ENCODE measurements at places on chromosomes 12 and 14.
A peak's percentile ranks its signal among the peaks of the same experiment; 100 is the strongest.

- no peak for ATAC-seq
Measured at GRCh38 chr12:94172973-94173372, 24.6 kb downstream of the PLXNC1 start.

GRCh38 chr14:30214014-30214413 is 286.4 kb upstream of the PRKD1 start:
- no peak for ATAC-seq

DNA sequence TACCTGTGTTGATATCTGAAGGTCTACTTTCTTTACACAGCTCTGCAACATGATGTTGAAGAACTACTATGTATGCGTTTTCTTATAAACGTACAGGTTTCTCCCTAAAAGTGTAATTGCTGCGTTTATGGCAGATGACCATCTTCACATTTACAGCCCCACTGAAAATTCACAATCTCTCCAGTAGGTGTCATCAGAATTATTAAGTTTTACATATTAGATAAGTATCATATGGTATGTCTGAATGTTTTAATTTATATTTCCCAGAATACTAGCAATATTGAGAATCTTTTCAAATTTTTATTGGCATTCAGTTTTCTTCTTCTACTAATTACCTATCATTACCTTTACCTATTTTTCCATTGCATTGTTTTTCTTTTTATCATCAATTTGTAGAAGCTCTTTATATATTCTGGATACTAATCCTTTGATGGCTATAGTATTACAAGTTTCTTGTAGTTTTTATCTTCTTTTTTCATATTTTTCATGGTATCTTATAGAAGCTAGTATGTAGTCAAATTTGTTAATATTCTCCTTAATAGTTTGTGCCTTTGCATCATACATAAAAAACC is 123.5 kb downstream of the CAPZA3 start:
- ATAC-seq = no peak

DNA sequence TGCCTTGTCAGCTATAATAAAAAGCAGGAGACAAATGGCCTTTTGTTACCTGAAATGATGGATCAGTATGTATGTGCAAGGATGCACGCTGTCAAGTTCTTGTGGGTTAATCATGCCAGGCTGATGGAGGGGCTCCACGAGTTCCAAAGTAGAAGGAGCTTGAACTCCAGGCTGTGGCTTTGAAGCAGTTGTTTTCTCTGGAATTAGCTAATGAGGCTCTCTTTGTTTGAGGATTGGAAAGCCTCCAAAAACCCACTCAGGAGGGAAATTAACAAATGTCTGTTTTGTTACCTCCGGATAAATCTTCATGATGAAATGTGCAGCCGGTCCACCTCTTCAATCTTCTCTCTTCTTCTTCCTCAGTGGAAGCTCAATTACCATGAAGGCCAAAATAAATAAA is 605.5 kb downstream of the DIO2 start:
- ATAC-seq = no peak

- no peak for ATAC-seq
Measured at GRCh38 chr12:120902846-120903411, 1.2 kb downstream of the SPPL3 start.

- ATAC-seq = no peak
Measured at GRCh38 chr12:18782827-18783226, 44.9 kb downstream of the CAPZA3 start.

DNA sequence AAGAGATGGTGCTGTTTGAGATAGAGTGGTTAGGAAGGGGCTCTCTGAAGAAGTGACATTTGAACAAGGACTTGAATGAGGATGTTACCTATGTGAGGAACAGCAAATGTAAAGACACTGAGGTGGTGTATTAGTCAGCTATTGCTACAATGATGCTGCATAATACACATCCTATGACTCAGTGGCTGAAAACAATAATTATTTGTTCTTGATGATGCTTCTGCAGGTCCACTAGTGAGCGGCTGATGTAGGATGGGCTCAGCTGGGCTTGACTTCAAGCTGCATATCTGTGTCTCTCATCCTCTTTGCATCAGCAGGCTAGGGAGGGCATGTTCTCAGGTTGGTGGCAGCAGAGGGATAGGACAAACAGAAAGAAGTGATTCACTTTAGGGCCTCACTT is 21.4 kb upstream of the CLMN start:
- no peak for ATAC-seq

DNA sequence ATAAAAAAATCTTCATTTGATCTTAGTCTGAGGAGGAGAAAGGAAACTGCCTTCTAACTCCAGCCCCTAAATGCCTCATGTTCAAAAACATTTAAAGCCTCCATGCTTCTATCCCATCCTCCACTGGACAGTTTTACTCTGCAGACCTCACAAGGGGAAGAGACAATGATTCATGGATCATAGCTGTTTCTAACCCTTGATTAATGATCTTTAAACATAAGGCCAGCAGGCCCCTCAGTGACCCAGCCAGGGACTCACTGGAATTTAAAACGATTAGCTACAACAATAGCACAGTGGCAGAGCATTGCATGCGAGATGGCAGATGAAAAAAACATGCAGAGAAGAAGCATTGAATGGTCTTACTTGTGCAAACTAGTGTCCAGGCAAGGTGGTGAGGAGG is 6.0 kb downstream of the DCTN2 start:
- ATAC-seq = no peak

DNA sequence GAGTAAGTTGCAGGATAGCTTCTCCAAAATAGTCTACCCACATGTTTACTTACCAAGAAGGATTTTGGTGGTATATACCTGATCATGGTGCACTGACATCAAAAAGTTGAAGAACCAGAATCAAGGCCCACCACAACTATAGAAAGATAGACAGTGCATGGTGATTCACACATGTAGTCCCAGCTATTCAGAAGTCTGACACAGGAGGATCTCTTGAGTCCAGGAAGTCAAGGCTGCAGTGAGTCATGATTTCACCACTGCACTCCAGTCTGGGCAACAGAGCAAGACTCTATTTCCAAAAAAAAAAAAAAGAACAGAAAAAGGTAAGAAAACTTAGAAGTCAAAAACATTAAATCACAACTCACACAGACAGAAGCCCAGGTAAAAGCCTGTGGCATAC is 422.2 kb upstream of the FOXG1 start:
- ATAC-seq = no peak

DNA sequence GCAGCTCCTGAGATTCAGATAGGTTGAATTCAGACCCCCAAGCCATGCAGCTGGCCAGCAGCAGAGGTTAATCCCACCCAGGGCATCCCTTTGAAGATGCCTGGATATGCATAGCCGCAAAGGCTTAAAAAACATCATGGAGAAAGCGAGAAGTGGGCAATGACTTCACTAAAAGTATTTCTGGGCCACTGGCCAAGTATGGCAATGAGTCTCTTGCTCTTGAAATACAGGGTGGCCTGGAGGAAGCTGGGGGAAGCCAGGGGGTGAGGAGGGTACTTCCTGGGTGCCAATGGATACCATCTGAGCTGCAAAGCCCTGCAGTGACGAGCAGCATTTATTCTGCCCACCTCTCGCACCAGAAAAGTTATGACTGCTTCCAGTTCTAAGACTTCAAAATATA is 539.3 kb upstream of the TBX3 start:
- ATAC-seq = no peak

DNA sequence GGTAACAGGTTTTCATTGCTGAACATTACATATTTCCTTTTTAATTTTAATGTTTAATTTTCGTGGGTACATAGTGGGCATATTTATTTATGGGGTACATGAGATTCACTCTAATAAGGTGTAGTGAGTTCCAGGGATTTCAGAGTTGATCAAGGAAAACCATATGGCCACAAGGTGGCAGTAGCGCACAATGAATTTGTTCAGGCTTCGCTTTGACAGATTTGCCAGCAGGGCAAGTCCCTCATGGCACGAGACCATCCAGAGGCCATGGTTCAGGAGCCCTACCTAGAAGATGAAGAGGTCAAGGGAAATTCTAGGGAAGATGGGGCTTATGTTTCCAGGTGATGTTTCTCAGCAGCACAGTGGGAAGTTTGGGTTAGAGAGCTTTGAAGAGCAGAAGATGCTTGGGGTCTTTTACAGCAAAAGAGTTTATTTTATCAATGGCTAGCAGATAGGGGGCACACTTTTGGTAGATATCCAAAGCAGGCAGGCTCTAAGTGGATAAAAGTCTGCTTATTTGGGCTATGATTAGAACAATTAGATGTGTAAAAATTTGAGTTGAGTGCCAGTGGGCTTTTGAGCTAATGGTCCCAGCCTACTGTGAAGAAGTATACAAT is 1004.4 kb downstream of the AACS start:
- ATAC-seq = no peak

DNA sequence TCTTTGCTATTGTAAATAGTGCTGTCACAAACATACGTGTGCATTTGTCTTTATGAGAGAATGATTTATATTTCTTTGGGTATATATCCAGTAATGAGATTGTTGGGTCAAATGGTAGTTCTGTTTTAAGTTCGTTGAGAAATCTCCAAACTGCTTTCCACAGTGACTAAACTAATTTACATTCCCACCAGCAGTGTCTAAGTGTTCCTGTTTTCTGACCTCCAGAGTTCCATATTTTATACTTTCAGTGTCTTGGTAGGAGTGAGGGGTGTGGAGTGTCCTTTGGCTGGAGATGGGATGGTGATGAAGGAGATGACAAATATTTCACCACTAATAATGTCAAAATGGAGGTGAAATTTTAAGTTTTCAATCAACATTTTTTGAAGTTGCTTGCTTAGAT is 86.4 kb downstream of the DACT1 start:
- no peak for ATAC-seq

GRCh38 chr14:76250302-76250701 is 98.6 kb downstream of the GPATCH2L start:
- no peak for ATAC-seq

DNA sequence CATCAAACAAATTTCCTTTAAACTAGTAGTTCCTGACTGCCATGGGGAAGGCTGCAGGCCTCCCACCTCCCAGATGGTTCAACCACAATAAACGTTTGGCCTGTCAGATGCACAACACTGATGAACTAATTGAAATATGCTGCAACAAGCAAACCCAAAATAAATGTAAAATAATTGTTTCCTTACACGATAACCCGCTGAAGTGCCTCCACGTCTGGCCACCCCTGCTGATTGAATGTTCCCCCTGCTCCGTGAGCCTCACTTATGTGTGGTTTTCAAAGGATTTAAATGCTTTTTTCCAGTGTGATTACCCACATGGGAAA is 8.4 kb downstream of the PITPNM2 start:
- ATAC-seq = no peak

- no peak for ATAC-seq
Measured at GRCh38 chr14:26870722-26871617, 273.1 kb upstream of the NOVA1 start.

- ATAC-seq = no peak
Measured at GRCh38 chr14:101511620-101512375, 49.5 kb upstream of the DIO3 start.

- no peak for ATAC-seq
Measured at GRCh38 chr14:72111911-72112310, 179.7 kb downstream of the RGS6 start.

DNA sequence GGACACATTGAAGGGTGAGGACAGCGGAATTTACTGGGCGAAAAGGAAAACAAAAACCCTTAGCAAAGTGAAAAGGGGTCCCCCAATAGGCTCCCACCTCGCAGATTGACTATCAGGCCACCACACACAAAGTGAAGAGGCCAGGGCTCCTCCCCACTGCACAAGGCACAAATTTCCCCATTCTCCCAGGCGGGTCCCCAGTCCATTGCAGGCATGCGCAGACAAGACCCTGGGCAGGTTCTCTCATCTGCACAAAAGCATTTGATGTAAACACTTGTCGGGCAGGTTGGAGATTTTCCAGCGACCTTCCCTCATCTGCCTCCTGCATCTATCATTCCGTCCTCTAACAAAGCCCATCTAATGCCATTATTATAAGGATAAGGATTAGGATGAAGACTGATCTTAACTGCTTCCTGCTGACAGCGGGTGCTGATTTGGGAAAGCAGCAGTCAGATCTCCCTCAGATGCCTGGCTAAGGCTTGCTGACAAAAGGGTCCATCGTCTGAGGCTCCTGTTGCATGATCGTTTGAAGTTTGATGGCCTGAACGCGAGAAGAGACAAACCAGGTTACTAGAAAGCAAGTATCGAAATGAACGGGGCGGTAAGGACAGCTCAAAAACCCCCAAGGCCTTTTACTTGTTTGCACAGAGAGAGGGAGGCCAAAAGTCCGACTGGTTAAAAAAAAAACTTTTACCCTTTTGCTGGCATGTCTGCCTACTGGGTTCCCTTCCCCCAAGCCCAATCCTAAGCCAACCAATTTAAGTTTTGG is 14.4 kb downstream of the ASCL4 start:
- no peak for ATAC-seq

GRCh38 chr14:68111097-68111852 is 291.7 kb downstream of the RAD51B start:
- ATAC-seq = no peak

DNA sequence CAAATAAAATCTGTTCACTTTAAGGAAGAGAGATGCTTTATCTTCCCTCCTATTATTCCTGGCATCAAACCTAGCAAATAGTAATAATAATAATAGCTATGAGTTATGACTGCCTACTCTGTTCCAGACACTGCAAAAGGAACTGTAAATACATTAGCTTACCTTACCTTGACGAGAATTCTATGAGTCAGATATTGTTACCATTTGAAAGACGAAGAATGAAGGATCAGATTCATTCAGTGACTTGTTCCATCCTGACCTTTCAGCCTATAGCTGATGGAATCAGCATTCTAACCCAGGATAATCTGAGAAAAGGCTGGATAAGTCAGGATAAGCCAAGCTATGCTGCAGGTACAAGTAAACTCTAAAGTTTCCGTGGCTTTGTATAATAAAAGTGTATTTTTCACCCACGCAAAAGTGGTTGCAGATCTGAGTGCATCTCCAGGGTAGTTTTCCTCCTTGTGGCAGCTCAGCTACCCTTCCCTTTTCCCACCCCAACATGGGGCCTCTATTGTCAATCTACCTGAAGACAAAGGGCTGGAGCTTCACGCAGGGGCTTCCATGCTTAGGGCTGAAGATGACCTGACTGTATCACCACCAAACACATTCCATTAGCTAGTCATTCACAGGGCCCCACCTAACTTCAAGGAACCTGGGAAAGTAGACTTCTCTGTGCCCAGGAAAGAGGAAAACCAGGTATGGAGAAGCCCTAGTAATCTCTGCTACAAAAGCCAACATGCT is 57.2 kb upstream of the CCND2 start:
- peak; percentile 73 for ATAC-seq

DNA sequence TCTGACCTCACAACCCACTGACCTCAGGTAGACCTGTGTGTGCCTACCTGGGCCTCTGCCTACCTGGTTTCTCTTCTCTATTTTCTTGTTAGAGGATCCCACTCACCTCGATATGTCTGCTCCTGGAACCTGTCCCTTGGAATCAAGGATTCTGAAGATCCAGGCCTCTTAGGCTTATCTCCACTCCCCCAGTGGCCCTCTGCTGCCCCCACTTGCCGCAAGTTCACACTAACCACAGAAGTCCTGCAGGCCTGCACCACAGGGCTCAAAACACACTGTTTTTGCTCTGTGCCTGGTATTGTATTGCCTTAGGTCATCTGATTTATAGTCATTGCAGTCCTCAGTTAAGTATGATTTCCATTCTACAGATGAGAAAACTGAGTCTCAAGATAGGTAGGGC is 15.3 kb upstream of the NRXN3 start:
- ATAC-seq = no peak

GRCh38 chr12:53623548-53624385 is 2.4 kb downstream of the ATF7 start:
- ATAC-seq = no peak

GRCh38 chr12:54025499-54026405 is 2.5 kb upstream of the HOXC6 start:
- no peak for ATAC-seq

Data from activated T-helper 17 cell treated with anti-CD3 and anti-CD28 coated beads, Interleukin-2, amount 50 U/mL, for 72 hours (primary cell).